ENCODE measurements at places on chromosomes 3 and 15.
A peak's percentile ranks its signal among the peaks of the same experiment; 100 is the strongest.

DNA sequence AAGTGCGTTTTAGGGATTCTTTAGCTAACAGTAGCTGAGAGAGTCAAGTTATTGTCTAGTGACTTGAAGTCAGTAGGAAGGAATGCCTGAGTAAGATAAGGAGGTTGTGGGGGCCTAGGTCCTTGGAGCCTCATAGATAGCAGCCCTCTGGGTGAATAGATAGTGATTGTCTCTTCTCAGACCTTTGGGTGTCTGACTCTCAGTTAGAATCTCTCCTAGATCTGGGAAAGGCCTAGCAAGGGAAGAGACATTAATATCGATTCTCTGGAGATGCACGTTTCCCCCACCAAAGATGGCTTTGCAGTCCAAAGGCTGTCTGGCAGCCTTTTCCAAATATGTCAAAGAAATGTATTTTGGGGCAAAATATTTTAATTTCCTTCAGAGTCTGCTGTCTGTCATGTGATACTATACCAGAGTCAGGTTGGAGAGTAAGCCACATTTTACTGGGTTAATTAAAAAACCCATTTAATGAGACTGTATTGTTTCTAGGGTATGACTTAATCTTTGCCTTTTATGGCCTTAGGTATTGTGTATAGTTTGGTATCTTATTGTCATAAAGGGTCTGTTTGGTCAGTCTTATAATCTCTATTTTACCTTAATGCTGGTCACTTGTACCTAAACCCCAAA, 92.2 kb downstream of the ST6GAL1 start:
- no peak for DNase-seq

DNA sequence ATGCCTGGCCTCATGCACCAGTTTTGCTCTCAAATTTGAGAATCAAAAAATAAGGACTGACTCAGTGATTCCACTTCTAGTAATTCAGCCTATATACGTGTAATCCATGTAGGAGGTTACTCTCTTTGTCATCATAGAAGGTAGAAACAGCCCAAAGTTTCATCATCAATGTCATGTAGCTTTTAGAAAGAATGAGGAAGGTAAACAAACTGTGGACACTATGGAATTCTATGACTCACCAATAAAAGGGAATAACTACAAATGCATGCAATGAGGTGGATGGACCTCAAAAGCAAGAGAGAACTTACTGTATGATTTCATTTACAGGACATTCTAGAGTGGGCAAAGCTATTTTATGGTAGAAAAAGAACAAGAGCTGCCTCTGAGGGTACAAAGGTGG, 93.2 kb upstream of the LRIG1 start:
- no peak for DNase-seq

GRCh38 chr3:88041005-88041404, 17.8 kb downstream of the CGGBP1 start:
- DNase-seq: no peak

- no peak for DNase-seq
These were observed 95.7 kb downstream of the PRICKLE2 start for GRCh38 chr3:64129581-64129980.

DNA sequence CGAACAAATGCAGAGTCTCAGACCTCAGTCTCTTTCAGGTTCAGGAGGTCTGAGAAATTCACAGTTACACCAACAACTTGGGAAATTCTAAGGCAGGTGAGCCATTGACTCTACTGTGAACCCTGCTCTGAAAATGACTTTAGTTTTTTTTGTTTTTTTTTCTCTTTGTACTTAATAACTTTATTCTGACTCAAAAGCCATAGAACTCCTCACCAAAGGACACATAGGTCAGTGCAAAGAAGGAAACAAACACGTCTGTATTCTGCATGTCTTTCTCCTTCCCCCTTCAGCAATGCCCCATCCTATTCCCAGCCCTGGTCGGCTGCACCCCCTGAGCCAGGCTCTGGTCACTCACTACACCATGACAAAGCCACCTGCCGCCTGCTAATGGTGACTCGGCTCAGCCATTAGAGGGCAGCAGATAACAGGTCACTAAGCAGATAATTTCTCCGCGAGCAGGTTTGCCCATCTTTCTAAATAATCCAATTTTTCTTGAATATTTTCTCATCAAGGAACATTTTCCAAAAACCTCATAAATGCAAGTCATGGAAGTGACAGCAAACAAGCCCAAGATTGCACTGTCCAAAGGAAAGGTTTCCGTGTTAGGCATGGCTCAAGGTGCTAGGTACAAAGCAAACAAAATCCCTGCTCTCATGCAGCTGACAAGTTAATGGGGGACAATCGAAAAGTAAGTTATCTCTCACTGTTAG, 37.7 kb downstream of the TM4SF4 start:
- DNase-seq: no peak

DNA sequence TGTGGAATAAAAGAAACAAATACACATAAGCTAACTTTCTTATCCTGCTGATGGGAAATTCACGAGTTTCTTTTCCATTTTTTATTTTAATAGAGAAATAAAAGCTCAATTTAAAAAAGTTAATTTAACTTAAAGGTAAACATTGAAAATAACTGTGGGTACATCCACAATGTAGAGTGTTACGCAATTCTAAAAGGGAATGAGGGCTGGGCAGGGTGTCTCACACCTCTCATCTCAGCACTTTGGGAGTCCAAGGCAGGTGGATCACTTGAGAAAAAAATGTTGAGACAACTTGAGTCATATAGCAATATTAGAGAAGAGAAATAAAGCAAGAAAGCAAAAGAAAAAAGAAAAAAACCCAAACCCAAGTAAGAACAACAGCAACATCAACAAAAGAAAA, 207.0 kb downstream of the DIPK2A start:
- no peak for DNase-seq

GRCh38 chr15:77070495-77071304, at the start of gene TSPAN3:
TSPAN3 (minus strand) TSS chr15:77071109; CDS start chr15:77070954, 155 bp downstream.
- peak; percentile 82 for DNase-seq

- no peak for DNase-seq
These were observed 679.3 kb downstream of the OTOL1 start for GRCh38 chr3:162175878-162176277.

DNA sequence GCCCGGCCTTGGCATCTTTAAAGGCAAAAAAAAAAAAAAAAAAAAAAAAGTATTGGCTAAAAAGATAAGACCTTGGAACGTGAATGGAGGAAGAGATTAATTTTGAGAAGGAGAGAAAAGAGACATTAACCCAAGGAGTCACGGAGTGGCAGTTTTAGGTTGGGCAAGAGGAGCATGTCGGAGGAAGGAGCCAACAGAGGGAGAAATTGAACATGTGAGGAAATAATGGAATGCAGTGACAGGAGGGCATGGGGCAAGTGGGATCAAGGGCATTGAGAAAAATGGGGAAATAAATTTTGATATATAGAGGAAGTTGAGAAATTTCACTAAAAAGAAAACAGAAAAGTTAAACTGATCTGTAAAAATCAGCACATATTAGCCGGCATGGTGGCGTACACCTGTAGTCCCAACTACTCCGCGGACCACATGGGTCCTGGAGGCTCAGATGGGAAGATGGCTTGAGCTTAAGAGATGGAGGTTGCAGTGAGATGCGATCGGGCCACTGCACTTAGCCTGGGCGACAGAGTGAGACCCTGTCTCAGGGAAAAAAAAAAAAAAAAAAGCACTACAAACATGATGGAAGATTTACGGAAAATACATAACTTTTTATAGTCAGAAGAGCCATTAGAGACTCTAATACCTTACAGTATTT, 1.2 kb downstream of the HAUS2 start:
- DNase-seq: no peak

DNA sequence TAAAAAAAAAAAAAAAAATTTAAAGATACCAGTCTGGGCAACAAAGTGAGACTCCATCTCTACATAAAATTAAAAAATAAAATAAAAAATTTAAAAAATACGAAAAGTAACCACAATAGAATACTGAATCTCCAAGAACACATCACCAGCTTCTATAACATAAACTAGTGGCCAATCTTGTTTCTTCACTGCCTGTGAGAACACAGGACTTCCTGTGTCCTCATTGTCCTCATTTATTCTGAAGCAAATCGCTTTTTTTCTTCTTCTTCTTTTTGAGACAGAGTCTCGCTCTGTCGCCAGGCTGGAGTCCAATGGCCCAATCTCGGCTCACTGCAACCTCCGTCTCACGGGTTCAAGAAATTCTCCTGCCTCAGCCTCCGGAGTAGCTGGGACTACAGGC, 28.6 kb upstream of the RAB7A start:
- no peak for DNase-seq

DNA sequence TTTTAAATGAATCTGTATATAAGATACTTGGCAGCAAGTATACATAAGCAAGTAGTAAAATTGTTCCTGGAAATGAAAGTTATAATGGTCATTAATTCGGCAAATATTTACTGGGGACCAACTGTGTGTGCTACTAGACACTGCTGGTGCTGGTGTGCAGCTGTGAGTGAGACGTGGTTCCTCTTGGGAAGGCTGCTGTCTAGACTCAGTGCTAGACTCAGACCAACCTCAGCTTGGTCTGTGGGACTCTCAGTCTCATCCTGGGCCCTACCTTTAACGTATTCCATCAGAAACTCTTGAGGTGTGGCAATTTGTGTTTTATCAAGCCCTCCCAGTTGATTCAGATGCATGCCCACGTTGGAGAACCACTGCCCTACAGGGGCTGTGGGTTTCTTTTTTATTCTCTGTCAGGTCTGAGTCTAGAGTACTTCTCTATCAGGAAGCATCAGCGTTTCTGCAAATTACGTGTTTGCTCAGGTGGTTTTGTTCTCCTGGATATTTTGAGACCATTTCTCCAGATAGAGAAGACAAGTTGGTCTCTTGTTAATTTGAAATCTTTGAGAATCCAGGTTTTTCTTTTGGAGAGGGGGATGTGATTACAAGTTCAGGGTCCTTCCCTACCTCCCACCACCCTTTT, 6.8 kb downstream of the TLNRD1 start:
- no peak for DNase-seq

All from stimulated activated CD4-positive, alpha-beta T cell treated with anti-CD3 and anti-CD28 coated beads, Interleukin-1b, Interleukin-23, amount 100 ng/mL, for 1 hour (primary cell).